8988T (cell line): ENCODE measurements at places on chromosomes 1 and 21.

DNA sequence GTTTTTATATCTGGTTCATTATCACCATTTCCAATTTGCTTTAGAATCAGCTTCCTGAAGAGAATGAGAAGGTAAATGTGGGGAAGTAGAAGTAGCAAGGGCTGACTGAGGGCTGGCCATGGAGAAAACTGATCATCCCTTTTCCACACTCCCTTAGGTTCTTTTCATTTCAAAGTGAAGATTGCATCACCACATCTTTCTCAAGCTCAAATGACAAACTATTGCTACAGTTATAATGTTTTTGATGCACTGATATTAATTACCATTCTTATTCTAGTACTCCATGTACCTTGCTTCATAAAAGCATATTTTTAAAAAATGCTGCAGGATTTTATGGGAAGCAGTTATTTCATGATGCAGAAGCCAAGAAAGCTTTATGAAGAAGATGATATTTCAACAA lies 7.9 kb upstream of the AK5 start:
- DNase-seq, result no peak

- DNase-seq, result no peak
Measured at GRCh38 chr1:212738330-212738729, 38.7 kb upstream of the BATF3 start.

DNA sequence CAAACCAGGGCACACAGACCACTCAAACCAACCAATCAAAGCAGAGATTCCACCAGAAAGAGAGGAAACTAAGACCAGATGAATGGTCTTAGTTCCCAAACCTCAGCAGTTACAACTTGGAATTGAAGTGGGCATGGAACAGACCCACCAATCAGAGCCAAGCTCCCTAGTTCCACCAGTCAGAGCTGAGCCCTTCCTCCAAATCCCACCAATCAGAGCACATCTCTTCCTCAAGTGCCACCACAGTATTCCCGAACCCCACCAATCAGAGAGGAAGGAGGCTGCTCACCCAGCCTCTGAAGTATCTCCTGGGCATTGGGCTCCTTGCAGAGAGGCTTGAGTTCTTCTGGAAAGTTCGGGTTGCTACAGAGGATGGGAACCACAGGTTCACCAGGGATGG lies 1.4 kb downstream of the GUCA2A start:
- no peak for DNase-seq

DNA sequence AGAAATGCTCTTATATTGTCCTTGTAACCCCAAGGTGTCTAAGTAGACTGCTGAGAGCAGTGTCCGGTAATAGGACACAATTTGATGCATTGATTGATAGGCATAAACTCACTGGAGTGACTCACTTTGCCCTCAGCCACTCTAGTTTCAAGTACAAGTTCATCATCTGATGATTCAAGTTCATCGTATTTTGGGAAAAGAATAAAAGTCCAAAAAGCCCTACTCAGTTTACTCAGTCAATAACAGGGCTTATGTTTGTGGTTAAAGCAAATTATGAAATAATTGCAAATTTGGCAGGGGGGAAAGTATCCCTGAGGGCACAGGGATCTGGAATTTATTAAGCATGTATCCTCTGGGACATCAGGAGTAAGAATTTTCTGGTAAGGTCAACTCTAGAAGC lies 7.6 kb upstream of the ATF3 start:
- DNase-seq, result no peak

DNA sequence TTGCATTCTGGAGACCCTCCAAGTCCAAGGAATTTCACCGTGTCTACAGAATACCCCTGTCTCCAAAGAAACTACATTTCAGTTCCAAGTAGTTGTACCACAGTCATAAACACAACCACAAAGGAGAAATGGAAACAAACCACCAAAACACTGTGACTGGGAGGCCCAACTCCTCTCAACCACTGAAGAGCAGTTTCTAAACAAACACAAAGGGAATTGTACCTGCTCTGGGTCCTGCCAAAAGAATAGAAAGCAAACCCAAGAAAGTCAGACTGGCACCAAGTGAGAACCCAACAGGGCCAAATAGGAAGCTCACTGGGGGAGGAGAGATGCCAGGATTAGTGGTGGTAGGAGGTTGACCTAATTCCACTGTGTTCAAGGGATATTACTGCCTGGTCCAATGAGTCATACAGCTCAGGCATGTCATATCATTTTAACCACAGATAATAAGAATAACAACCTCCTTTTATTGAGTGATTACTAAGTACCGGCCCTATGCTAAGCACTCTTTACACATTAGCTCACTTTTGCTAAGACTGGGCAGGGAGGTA lies 123.9 kb upstream of the PPP2R5A start:
- no peak for DNase-seq

DNA sequence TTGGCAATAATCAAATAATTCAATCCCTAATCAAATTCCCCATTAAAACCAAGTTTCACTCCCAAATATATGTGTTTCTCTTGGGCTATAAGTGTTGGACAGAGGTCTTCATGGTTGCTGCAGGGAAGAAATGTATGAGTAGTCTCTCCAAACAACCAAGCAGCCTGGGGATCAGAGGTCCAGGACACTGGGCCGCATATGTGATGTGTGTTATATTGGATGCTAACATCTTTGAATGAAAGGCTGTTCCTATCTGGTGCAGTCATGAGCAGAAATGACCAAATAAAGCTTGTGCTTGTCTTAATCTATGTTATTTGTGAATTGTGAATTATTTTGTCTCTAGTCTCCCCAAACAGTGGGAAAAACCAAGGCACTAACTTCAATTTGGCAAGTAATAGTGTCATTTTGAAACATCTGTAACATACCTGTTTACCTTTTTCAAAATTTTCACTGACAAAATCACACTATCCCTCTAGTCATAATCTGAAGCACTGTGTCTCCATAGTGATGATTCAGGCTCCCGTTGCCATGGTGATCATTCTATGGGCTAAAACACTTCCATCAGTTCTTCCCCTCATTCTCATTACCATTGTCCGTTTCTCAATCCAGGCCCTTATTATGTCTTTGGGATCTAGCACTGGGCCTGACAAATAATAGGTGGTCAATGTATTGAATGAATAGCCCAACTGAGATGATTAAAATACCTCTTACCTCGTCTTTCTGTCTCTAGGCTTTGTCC lies 12.5 kb upstream of the TADA1 start:
- no peak for DNase-seq

GRCh38 chr1:53600001-53600400 lies 139.0 kb downstream of the GLIS1 start:
- no peak for DNase-seq

DNA sequence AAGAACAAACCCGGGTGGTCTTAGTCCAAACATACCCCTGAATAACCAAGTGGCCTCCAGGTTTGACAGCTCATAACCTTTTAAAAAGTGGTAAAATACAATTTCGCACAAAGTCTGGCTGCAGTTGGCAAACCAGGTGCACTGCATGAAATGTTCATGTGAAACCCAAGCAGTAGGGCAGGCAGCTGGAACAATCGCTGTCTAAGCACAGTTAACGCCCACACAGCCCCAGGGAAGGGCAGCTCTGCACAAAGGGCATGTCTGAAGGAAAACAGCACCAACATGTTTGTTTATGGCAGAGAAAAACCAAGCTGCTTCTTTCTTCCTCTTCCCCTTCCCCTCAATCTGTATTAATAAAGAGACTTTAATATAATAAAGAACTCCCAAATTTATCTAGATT lies 49.5 kb downstream of the KIAA1614 start:
- no peak for DNase-seq

- DNase-seq, result no peak
Measured at GRCh38 chr1:246213947-246214346, 293.1 kb downstream of the SMYD3 start.

GRCh38 chr1:19750101-19750881 lies 49.4 kb downstream of the TMCO4 start:
- DNase-seq, result no peak

DNA sequence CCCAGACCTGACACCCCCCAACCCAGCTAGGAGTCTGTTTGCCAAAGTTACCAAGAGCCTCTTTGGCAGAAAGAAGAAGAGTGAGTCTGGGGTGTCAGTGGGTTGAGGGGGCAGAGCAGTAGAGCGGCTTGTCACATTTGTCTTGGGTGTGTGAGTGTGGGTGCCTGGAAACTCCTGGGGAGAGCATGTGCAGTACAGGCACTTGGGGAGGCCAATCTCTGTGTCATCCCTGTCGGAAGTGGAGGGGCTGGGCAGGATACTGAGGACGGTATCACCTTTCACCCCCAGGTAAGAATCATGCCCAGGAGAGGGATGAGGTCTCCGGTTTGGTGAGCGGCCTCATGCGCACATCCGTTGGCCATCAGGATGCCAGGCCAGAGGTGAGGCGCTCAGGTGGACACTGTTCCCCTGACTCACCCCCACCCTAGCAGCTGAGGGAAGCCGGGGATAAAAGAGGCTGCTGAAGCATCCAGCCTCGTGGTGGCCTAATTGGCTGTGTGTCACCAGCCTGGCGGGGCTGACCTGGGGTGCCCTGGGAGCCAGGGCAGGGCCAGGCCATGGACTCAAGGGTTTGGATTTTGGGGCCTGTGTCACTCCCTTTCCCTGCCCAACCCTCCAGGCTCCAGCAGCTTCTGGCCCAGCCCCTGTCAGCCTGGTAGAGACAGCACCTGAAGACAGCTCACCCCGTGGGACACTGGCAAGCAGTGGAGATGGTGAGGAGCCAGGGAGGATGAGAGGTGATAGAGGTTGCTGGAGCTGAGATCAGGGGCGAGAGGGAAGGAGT lies 3.3 kb downstream of the PLK3 start:
- DNase-seq, result no peak

DNA sequence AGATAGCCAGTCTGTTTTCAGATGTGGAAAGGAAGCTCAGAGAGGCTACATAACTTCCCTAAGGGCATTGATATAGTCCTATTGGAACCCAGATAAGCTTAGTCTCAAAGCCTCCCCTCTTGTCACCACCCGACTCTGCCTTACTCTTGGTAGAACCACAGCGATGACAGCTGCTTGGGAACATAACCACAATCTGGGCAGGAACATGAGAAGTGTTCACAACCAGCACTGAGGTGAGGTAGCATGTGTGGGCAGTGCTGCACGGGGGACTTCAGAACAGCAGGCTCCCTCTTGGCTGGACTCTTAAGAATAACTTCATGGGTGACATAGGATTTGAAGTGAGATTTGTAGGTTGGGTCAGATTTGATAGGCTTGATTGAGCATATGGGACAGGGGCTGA lies 9.3 kb upstream of the S100A10 start:
- no peak for DNase-seq

GRCh38 chr1:196535727-196536126 lies 72.5 kb downstream of the KCNT2 start:
- no peak for DNase-seq

GRCh38 chr1:7421471-7422075 lies 349.5 kb upstream of the VAMP3 start:
- no peak for DNase-seq

- no peak for DNase-seq
Measured at GRCh38 chr21:39029900-39030884, 153.1 kb downstream of the PSMG1 start.

GRCh38 chr1:30637183-30637980 lies 86.0 kb downstream of the MATN1 start:
- DNase-seq, result no peak
